ENCODE measurements at places on chromosomes 2 and 18.
A peak's percentile ranks its signal among the peaks of the same experiment; 100 is the strongest.

DNA sequence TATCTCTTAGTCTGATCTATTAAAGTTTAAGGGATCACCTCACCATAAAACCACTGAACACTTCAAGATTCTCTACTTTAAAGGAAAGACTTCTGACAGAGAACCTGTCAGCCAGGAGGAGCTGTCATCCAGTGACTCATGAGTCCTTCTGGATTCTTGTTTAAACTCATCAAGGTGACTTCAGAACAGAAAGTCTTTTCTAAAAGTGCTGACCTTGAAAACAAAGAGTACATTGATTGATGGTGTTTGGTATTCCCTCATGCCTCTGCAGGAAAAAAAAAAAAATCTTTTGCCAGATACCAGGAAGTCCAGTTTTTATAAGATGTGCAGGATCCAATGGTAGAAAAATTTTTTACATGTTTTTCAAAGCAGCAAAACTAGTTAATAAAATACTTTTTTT lies 12.3 kb downstream of the DSG2 start:
- H3K4me1 ChIP-seq = no peaks in the 10 kb centered on the region
- no peaks in the 10 kb centered on the region for H3K27me3 ChIP-seq
- H3K36me3 ChIP-seq = no peaks in the 10 kb centered on the region
- no peak for DNase-seq
- no peak overlapping the region for H3K27ac ChIP-seq
- no peak overlapping the region for H3K4me3 ChIP-seq

GRCh38 chr2:10810202-10811161 lies 2.1 kb downstream of the PDIA6 start:
- H3K4me1 ChIP-seq = peaks cover 39% of the 10 kb centered on the region
- no peaks in the 10 kb centered on the region for H3K27me3 ChIP-seq
- peak overlapping the region; percentile 97 for H3K4me3 ChIP-seq
- H3K27ac ChIP-seq = no peak overlapping the region
- H3K36me3 ChIP-seq = no peaks in the 10 kb centered on the region
- no peak for DNase-seq

DNA sequence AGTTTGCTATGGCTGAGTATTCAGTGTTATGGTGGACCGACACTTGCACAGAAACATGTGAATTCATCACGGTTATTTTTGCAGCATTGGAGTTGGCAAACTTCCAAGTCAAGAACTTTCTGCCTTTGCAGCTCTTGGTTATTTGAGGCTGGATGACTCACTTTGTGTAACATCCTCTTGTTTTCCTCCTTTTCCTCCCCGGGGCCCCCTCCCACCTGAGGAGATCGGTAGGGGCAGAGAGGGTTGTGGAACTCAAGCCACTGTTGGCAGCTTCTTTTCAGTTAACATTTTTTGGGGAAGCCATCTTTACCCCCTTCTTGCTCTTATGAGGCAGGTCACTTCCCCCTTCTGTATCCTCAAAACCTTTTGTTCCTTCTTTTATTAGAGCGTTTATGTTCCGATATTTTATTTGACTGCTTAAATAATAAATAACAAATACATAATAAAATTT lies 48.6 kb downstream of the DDX1 start:
- no peak for DNase-seq
- no peaks in the 10 kb centered on the region for H3K27me3 ChIP-seq
- H3K4me1 ChIP-seq = peaks cover 13% of the 10 kb centered on the region
- H3K27ac ChIP-seq = no peak overlapping the region
- no peak overlapping the region for H3K4me3 ChIP-seq

DNA sequence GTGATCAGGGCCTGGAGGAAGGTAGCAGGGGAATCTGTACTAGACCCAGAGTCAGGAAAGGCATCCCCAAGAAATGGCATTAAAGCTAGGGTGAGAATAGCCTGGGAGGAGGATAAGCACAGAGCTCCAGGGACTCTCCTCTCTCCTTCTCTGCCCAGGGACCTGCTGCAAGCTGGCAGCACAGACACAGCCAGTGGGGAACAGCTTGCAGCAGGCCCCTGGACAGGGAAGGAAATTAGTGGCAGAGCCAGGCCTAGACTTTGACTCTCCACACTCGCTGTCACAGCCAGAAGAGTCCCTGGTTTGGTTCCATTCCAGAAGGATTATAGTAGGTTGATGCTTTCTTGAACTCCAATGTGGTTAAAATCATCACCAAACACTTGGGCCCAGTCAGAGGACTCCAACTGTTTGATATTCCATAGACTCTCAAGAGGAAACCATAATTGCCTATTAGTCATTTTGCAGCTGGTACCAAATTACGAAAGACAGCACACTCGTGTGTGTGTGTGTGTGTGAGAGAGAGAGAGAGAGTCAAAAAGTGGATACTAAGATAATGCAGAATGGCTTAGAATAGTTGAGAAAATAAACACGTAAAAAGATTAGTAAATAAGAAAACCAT lies 95.5 kb upstream of the ATP8B1 start:
- no peak overlapping the region for H3K27ac ChIP-seq
- no peaks in the 10 kb centered on the region for H3K4me1 ChIP-seq
- H3K36me3 ChIP-seq = no peaks in the 10 kb centered on the region
- no peak for DNase-seq
- H3K4me3 ChIP-seq = no peak overlapping the region

DNA sequence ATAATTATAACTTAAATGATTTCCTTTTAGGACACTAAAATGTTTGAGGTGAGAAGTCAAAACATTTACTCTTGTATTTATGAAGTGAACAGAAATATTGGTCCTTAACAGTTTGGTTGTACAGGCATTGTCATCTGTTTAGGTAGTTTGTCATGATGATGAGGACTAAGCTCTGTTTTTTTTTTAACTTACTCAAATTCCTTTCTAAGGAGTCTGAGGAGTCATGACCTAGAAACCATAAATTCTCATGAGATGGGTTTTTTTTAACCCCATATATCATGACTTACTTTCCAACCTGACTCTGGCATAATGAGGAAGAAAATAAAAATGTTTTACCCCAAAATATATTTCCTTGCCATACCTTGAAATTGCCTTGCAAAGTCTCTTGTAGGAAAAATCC lies 1176.2 kb downstream of the SUCLG1 start:
- DNase-seq = no peak
- H3K4me3 ChIP-seq = no peak overlapping the region
- H3K27ac ChIP-seq = no peak overlapping the region
- H3K36me3 ChIP-seq = no peaks in the 10 kb centered on the region
- no peaks in the 10 kb centered on the region for H3K27me3 ChIP-seq
- no peaks in the 10 kb centered on the region for H3K4me1 ChIP-seq

DNA sequence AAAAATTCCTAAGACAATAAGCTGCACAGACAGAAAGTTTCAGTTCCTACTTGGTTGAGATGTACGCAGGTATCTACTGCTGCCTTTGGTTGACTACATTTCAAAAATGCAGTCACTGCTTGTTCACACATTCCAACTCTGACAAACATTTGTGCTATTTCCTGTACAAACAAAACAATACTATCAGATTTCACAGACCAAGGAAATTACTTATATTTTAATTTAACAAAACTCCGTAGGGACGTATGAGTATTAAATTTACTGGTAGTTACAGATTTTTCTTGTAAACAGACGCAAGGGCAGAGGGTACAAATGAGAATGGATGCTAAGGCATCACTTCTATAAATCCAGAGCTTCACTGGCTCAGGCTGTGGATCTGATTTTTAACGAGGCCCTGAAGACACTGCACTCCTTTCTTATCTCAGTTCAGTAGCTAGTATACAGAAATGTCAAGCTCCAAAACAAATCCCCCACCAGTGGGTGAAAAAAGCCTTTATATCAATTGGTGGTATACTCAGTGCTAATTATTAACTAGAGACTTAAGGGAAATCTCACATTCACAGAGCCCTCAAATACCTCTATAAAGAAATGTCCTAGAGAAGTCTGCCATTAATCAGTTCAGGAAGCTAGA lies 31.7 kb upstream of the TTC32 start:
- no peaks in the 10 kb centered on the region for H3K27me3 ChIP-seq
- H3K36me3 ChIP-seq = peaks cover 5% of the 10 kb centered on the region
- H3K27ac ChIP-seq = peak overlapping the region; percentile 17
- no peak for DNase-seq
- H3K4me1 ChIP-seq = peaks cover 9% of the 10 kb centered on the region

- H3K4me1 ChIP-seq = peaks cover 31% of the 10 kb centered on the region
- peak overlapping the region; percentile 35 for H3K27ac ChIP-seq
- no peak for DNase-seq
- no peak overlapping the region for H3K4me3 ChIP-seq
- H3K27me3 ChIP-seq = no peaks in the 10 kb centered on the region
These were observed 24.4 kb downstream of the LBH start for GRCh38 chr2:30255466-30256408.

DNA sequence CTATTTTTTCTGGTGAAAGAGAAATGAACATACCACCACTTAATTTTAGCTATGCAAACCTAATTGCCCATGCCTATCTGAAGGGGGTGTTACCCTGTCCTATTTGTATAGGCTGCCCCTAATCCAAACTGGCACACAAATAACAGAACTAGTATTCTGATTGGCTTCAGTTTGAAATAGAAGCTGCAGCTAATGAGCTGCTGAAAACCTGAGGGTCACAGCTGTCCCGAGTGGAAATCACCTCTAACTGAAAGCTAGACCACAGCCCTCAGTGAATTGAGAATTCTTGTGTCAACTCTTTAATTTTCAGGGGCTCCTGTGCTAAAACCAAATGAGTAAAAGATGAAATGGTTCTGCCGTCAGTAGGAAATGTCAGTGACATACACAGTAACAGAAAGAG lies 28.7 kb downstream of the CCDC141 start:
- DNase-seq = no peak
- no peak overlapping the region for H3K27ac ChIP-seq
- no peaks in the 10 kb centered on the region for H3K27me3 ChIP-seq
- H3K4me3 ChIP-seq = no peak overlapping the region
- H3K4me1 ChIP-seq = peaks cover 5% of the 10 kb centered on the region
- no peaks in the 10 kb centered on the region for H3K36me3 ChIP-seq

DNA sequence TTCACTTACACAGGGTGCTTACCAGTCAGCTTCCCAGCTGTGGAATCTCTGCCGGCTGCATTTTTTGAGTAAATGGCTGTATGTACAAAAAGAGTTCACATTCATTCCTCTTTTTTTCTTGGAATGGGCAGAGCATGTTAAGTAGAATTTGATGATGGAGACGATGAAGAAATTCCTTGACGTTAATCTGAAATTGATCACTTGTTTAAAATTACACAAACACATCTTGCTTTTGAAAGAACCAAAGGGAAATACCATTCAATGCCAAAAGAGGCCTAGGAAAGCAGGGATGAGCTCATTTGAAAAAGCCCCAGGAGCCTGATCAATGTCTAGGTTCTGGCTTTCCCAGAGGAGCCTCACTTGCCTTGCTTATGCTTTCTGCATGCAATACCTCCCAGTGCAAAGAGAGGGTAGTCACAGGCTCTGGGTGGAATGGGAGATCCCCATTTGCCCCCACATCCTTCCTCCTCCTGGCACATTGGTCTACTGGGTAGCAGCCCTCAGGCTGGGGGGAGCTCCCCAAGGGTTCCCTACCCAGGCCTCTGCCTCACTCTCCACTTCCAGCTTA lies 12.3 kb upstream of the SMAD7 start:
- DNase-seq = no peak
- H3K4me1 ChIP-seq = peaks cover 26% of the 10 kb centered on the region
- no peak overlapping the region for H3K27ac ChIP-seq
- H3K36me3 ChIP-seq = no peaks in the 10 kb centered on the region

GRCh38 chr2:41879235-41879916 lies 168.4 kb upstream of the PKDCC start:
- no peak overlapping the region for H3K27ac ChIP-seq
- H3K27me3 ChIP-seq = no peaks in the 10 kb centered on the region
- DNase-seq = no peak

GRCh38 chr2:232714969-232715368 lies 17.8 kb downstream of the GIGYF2 start:
- H3K4me3 ChIP-seq = no peak overlapping the region
- DNase-seq = no peak
- no peaks in the 10 kb centered on the region for H3K36me3 ChIP-seq
- no peak overlapping the region for H3K27ac ChIP-seq
- H3K4me1 ChIP-seq = peaks cover 11% of the 10 kb centered on the region

- H3K36me3 ChIP-seq = no peaks in the 10 kb centered on the region
- DNase-seq = no peak
- no peaks in the 10 kb centered on the region for H3K27me3 ChIP-seq
- H3K4me3 ChIP-seq = no peak overlapping the region
These were observed 253.2 kb upstream of the SP5 start for GRCh38 chr2:170461889-170462288.

- H3K4me3 ChIP-seq = no peak overlapping the region
- H3K36me3 ChIP-seq = no peaks in the 10 kb centered on the region
- H3K27me3 ChIP-seq = no peaks in the 10 kb centered on the region
- H3K27ac ChIP-seq = no peak overlapping the region
- peaks cover 15% of the 10 kb centered on the region for H3K4me1 ChIP-seq
These were observed 45.4 kb downstream of the SOWAHC start for GRCh38 chr2:109659396-109660045.

DNA sequence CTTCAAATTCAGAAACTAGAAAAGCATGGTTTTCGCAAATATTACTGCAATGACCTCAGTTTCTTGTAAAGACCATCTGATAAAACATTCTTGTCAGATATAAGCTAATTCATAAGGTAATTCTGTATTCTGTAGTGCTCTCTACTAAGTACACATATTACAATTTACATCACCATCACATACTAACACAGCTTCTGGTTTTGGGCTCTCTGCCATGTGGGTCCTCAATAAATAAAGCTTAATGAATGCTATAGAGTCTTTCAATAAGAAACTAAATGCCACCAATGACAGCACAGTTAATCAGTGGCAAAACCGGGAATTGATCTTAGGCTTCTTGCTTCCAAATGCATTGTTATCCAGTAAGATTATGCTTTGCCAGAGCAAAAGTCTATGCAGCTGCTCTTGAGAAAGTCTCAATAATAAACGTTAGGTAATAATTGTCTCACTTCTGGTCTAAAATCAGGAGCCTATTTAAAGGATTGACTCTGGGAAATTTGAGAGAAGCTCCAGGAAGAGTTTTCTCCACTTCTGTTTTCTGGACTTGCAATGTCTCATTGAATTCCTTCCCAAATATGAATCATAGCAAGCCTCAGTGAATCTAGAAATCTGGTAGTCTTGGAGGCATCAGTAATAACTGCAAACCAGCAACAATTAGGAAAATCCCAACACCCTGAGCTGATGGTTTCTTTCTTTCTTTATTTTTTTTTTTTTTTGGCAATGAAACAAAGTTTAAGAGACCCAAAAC lies 67.9 kb upstream of the RAPGEF4 start:
- H3K27me3 ChIP-seq = no peaks in the 10 kb centered on the region
- DNase-seq = no peak
- no peaks in the 10 kb centered on the region for H3K4me1 ChIP-seq
- no peaks in the 10 kb centered on the region for H3K36me3 ChIP-seq
- no peak overlapping the region for H3K27ac ChIP-seq
- H3K4me3 ChIP-seq = no peak overlapping the region
